ENCODE measurements at places on chromosomes 3 and 15.

DNA sequence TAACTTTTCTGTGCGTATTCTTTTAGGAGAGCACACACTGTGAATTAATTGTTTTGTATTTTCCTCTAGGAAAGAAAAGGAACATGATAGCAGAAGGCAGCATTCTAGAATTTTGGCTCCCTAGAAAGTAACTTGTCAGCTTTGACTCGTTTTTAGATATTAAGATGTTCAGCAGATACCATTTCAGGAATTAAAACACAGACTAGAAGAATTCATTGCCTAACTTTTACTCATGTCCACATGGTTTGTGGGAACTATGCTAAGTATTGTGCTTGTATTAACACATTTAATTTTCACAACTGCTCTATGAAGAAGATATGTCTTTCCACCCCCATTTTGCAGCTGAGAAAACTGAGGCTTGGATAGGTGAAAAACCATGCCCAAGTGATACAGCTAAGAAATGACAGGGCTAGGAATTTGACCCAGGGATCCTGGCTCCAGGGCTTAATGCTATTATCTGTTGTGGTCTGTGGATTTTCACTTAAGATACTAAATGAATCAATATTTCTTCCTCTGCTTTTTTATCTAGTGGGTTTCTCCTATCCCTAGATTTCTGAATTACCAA is 128.8 kb downstream of the MITF start:
- DNase-seq, result no peak

DNA sequence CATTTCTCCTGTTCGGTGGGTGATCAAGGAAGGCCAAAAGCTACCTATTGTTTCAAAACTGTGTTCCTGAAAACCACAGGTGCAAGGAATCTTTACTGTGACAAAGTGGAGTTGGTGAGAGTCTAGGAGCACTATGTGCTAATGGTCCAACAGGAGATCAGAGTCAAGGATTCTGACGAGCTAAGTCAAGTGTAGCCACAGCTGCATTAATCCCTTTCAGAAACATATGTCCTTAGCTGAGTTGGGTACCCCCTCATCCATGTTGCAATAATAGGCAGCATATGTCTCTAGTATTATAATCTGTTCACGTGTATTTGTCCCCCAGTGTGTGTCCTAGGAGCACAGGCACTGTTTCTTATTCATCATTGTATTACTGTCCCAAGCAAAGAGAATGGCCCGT is 1.7 kb downstream of the VPS39 start:
- no peak for DNase-seq

GRCh38 chr15:27254055-27254454 is 283.1 kb downstream of the GABRG3 start:
- DNase-seq, result no peak

DNA sequence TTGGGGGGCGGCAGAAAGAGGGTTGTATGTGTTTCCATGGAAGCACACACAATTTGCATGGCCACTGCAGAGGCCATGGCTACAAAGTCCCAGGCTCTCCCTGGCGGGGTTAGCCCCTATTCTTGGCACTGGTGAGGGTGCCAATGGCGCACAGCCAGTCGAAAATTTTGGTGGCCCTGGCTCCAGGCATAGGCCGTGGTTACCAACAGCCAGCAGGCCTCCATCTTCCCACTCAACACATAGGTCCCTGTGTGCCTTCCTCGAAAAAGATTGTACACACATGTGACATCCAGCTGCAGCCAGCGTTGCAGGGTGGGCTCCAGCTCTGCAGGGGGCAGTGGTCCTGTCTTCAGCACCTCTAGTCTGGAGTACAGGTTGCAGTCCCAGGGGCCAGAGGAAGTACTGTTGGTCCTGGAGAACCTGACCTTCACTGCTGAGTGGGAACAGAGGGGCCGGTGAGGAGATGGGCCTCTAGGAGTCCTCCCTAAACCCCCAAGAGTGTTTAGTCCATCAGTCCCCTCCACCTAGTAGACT is 7.1 kb downstream of the P4HTM start:
- DNase-seq, result no peak

DNA sequence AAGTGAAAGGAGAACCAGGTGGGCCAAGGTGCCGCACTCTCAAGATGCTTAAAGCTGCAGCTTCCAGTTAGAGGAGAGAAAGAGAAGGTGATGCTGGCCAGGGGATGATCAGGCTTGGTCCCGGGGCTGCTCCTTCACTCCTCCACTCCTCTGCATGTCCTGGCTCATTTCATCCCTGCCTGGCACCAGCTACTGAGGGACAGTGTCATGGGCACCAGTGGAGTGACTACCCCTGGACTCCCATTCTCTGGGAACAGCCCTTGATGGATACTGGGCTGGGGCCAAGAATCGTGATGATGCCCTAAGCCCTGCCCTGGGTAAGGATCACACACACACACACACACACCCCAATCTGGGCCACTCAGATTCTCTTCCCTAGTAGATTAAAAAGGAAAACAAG is 243.7 kb downstream of the UACA start:
- DNase-seq, result no peak

- DNase-seq, result no peak
Observed at GRCh38 chr15:99749386-99749785, 16.1 kb upstream of the LYSMD4 start.

DNA sequence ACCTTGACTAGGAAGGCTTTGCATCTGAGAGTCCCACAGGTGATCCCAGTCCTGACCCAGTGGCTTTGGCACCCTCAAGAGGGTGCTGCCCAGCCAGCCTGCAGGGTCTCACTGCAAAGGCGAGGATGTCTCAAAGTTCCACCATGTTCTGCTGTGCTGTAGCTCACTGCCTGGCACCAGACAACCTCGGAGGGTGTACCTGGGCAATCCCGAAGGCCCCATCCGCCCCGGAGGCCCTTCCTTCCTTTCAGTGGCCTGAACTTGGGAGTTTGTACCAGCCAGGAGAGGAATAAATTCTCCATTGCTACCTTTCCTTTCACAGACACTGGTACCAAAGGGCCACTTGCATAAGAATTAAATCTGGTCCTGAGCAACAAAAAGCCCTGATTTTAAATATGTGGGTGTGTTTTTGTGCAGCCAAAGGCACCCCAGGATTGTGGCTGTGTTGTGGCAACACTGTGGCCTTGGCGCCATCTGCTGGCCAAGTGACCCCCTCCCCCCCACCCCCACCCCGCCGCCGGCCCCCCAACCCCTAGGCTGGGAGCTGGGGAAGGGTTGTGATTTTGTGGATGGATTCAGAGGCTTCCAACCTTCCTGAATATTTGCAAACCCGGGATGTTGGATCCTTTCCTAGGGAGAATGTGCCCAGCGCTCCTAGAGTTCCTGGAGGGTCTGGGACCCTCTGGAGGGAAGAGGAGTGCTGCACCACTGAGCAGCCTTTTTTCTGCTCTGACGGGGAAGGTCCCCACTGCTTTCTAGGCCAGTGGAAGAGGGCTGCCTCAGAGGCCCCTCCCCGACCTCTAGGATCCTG is 9.7 kb upstream of the PTPN23 start:
- DNase-seq, result no peak

- DNase-seq, result no peak
Observed at GRCh38 chr3:127835993-127836882, 13.9 kb upstream of the MGLL start.

DNA sequence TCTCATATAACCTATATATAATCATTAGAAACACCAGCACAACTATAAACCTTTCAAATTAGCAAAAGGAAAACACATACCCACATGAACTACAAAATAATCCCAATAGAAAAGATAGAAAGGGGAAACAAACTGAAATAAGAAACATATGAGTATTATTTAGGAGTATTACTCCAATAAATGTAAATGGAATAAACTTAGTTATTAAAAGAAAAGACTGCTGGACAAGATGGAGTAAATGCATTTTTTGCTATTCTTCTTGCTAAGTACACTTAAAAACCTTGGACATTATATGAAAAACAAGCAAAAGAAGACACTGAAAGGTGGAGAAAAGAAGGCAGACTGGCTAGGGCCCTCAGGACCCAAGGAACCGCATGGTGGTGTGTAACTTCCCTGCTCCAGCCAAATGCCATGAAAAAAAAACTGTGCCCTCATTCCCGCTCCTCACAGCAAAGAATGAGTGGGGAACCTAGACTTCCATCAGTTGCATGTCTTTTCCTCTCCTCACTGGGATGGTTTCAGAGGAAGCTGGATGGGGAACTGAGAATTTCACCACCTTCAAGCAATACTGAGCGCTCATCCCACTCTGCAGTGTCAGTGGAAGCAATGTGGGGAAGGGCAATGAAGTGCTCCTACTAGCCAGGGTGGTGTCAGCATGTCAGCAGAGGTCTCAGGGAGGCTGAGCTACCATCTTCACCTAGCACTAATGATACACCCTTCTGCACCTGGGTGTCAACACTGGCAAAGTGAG is 43.7 kb upstream of the ADAMTS17 start:
- no peak for DNase-seq

DNA sequence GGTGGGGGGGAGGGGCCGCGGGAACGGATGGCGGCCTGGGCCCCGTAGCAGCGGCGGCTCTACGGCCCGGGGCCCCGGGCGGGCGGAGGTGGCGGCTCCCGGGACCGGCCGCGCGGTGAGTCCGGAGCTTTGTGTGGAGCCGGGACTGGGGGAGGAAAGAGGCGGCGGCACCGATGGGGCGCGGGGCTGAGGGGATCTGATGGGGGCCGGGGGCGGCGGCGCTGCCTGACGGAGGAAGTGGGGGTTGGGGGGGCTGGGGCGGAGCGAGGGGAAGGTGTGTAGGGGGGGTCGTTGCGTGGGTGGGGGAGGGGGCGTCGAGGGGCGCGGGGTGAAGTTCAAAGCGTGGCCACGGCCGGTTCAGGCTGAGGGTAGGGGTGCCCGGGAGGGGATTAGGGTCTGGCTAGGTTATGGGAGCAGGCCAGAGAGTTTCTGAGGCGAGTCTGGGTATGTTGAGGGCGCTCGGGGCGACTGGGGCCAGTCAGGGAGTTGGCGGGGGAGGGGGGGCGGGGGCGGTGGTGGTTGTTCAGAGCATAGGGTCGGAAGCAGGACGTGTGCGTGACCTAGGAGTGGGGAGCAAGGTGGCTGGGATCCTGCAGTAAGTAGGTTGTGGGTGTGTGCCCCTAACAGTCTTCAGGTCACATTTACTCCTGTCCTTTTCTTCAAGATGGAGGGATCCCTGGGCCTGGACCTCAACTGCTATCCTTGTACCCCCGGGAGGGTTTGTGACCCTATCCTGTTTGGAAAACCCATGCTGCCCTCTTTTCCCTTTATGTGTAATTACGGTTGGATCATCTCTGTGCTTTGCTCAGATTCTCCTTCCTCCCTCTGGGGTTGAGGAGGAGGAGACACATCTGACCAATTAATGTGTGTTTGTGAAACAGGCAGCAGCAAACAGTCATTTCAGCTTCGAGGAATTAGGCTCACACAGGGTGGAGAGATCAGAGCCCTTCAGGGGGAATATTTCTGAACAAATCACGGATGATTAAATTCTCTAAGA is 644 bp downstream of the ZNF609 start:
- peak; percentile 12 for DNase-seq

- no peak for DNase-seq
Observed at GRCh38 chr15:83475551-83475950, 28.4 kb downstream of the SH3GL3 start.

DNA sequence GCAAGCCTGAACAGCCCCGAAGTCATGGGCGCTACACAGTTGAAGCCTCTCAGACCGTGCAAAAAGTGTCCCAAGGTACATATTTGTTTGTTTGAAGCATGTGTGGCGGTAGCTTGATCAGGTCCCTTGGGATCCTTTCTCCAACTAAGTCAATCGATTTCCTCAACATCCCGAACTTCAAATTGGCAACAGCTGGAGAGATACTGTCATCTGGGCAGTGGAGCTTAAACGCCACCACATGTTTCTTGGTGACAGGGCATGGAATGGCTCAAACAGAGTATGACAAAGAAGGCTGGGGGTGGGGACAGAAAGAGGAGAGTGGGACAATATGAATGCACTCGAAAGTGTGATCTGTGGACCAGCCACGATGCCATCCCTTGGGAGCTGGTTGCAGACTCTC is 84.9 kb upstream of the PSMD6 start:
- DNase-seq, result no peak

GRCh38 chr15:31457161-31457560 is 130.5 kb downstream of the KLF13 start:
- no peak for DNase-seq

- DNase-seq, result no peak
Observed at GRCh38 chr3:40677749-40678148, 153.0 kb downstream of the ZNF621 start.

DNA sequence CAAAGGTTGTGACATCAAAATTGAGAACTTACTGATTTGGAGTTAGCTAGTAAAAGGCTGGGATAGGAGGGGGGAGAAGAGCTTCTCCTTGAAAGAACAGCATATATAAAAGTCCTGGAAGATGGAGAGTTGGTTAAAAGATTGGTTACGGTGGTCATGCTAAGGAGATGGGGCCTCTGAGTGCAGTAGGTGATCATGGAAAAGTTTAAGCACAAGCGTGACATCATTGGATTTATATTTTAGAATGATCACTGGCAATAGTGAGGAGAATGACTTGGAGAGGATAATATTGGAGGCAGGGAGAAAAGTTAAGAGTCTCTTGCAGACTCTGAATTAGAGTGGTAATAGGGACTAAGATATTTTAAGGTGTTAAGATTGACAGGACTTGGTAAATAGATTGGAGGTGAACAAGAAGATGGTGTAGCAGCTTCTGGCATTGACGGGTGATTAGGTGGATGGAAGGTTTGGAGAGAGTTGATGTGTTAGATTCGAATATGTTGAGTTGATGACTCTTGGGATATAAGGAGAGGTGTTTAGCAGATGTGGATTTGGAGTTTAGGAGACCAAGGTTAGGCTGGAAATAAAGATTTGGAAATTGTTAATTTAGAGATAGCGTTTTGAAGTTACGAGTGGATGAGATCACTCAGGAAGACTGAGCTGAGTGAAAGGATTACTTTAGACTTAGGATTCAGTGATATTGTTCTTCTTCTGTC is 19.6 kb downstream of the PIAS1 start:
- no peak for DNase-seq

- DNase-seq, result no peak
Observed at GRCh38 chr3:188378786-188379185, 224.8 kb downstream of the LPP start.

DNA sequence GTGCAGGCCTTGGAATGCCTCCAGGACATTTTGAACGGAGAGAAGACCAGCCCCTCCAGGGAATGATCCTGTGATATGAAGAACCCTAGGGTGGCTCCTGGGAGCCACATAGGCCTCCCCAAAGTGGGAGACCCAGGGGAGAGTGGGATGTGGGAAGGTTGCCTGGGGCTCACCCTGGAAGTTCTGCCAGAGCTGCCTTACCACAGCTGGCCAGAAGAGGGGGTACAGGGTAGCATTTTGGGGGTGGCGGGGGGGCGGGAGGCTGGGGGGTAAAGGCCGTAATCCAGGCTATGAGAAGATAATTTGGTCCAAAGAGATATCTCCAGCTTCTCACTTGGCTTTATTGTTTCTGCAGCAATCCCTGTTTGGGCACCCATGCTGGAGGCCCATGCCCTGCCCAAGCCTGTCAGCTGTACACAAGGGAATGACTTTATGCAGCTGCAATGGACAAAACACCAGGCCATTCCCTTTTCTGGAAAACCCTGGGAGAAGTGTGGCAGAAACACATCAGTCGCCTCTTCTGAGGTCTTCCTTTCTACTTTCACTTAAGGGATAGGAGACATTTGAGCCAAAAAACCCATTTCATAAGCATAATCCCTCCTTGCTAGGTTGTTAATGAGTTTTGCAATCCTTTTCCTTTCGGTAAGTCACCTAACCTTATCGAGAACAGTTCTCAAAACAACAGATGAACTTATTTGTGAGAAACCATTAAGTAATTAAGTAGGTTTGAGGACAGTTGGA is 11.0 kb upstream of the MUSTN1 start:
- DNase-seq, result no peak

All from activated T-helper 1 cell treated with anti-CD3 and anti-CD28 coated beads, Interleukin-2, amount 50 U/mL, for 16 hours (primary cell).